ENCODE measurements at places on chromosomes 1 and 21.

DNA sequence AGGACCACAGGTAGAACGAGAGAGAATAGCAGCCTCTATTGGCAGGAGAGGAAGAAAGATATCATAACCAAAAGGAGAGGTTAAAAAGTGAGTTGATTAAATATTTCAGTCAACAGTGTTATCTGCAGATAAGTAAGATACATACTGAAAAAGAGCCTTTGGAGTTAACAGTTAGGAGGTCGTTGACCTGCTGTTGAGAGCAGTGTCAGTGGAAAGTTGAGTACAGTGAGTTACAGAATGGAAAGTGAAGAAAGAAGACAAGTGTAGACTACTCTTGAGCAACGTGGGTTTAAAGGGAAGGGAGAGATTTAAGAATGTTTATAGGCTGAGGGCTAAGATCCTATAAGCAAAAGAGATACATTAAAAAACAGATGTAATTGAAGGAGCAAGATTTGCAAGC lies 30.2 kb downstream of the GNAT2 start:
- DNase-seq: no peak

GRCh38 chr1:232300466-232300865 lies 329.5 kb downstream of the SIPA1L2 start:
- no peak for DNase-seq

DNA sequence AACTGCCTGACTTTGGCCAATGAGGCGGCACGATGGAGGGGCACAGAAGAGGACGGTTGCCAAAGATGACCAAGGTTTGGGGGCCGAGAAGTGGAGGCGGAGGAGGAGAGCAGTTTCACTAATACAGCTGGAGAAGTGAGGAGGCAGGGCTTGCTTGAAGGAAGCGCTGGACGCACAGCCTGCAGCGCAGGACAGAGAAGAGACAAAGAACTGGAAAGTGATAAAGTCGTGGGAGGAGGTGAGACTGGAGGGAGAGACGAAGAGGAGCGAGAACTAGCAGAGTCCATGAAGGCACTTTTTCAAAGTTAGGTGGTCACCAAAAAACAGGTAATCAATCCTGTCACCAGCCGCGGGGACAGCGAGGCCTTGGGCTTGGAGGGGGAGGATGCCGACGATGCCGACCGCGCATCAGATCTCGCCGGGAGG lies 771 bp downstream of the PACC1 start:
- DNase-seq: no peak

DNA sequence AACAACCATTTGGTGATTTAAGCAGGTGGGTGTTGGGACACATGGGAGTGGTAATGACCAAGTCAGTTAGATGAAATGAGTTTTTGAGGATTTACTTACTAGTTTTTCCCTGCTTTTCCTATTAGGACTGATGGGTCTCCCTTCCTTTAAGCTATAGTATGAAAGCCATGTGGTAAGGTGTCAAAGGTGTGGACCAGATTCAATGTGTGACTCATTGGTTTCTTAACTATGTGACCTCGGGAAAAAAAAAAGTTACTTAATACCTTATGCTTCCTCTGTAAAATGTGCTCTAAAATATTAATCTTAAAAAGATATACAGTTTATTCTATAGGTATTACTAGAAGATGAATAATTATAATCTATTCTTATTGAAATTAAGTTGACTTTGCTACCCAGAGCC lies 93.7 kb downstream of the DUSP10 start:
- no peak for DNase-seq

- no peak for DNase-seq
These were observed 187.1 kb downstream of the CDC42BPA start for GRCh38 chr1:227131193-227131592.

DNA sequence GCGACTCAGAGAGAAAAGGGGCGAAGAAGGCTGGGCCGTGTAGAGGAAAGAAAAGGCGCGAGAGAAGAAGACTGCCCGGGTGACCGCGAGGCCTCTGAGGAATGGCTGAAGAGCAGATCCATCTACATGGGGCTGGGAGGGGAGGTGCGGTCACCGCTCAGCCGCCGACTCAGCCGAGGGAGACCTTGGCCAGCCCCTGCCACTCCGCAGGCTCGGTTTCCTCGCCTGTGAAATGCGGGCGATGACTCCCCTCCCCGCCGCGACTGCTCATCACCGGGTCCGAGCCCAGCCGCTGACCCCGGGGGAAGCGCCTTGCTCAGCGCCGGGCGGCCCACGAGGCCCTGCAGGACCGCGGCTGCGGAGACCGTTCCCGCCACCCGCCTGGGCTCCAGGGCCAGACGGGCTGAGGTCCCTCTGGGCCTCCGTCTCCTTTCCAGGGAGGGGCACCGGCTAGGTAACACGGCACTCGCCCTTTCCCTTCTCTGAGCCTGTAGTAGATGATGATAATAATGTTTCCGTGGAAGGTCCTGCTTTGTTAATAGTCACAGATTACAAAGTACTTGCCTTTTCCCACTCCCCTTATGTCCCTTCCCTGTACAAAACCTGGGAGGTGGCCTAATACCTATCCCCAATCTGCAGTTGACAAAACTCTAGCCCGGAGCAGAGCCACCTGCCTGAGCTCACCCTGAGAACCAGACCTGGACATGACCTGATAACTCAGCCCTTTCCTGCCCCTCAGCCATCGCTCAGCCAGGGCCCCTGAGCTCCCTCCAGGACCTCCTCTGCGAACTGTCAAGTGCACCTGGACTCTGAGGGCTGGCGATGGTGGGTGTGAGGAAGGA lies 1.6 kb upstream of the BSND start:
- DNase-seq: no peak

GRCh38 chr21:32538147-32538792 lies 47.1 kb downstream of the TCP10L start:
- DNase-seq: no peak

GRCh38 chr1:6128276-6129081 lies 51.6 kb downstream of the CHD5 start:
- DNase-seq: no peak

GRCh38 chr1:115811140-115811828 lies 29.6 kb downstream of the NHLH2 start:
- no peak for DNase-seq

DNA sequence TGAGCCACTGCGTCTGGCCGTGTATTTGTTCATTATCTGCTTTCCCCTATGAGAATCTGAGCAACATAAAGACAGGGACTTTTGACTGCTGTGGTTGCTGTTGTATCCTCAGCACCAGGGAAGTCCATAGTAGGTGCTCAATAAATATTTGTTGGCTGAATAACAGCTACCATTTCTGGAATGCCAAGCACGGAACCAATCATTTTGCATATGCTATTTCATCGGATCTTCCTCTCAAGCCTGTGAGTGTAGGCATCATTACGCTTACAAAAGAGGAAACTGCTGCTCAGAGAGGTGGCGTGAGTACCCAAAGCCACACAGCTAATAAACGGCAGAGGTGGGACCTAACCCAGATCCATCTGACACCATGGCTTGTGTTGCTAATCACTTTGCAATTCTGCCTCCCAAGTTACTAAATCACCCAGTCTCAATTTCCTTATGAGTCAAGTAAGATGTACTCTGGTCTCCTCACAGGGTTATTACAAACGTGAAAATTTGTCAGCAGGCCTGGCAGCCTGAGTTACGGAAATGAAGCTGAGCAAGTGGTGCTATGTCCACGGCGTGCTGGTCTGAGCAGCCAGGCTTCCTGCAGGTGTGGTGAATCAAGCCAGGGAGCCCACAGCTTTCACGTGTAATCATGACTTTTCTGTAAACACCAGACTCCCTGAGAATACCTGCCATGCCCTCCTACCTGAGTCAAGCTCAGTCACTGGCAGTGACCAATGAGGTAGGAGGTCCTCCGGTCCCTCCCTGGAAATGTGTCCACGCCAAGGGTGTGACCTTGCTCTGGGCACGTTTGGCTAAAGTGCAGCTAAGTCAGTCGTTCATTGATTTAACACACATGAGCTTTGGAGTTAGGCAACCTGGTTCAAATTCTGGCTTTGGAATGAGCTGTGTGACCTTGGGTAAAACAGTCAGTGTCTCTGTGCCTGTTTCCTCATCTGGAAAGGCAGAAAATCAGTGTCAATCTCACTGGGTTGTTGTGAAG lies 4.8 kb upstream of the RHCE start:
- no peak for DNase-seq

GRCh38 chr1:215704089-215704860 lies 137.2 kb downstream of the KCTD3 start:
- DNase-seq: no peak

DNA sequence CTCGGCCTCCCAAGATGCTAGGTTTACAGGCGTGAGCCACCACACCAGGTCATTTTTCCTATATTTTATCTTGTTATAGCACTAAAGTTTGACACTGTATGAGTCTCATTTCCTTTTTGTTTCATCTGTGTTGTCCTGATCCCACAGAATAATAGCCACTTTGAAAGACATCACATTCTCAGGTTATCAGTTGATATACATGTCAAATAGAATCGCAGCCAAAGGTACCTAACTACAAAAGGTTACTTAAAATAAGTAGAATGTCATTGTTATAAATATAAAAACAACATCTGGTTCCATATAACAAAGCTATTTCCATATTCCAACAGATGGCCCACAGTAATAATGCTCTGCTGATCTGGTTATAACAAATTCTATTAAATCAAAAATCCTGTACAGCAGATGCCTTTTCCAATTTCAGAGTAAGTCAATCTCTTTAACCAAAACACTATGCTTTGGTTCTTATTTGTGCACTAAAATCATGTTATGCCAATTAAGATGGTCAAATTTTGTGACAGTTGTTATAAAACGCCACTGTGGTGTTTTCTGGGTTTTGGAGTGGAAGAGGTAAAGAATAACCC lies 6.0 kb downstream of the FOXJ3 start:
- DNase-seq: no peak

DNA sequence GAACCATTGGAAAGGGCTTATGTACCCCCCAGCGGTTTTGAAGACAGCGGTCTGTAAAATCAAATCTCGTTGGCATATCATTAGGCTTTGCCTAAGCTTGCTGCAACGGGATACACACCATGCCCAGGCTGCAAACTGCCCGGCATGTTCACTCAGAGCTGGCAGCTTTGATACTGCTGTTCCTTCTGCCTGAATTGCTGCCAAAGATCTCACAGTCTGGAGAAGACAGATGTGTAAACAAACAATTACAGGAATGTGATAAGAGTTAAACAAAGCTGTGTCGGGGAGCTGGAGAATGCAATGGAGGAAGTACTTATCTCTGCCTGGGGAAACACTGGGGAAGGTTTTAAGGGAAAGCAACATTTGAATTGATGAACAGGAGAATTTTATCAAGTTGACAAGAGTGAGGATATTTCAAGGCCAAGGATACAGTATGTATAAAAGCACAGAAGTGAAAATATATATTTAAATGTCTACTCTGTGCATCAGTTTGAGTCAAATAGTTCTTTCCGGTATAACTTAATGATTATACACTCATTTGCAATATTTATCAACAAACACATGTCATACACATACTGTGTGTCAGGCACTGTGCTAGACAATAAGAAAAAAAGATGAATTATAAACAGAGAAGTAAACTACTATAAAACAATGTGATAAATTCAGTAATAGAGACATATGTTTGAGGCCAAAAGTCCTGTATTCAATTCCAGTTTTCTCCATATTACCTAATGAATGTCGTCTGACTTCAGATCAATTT lies 29.9 kb downstream of the CHML start:
- DNase-seq: peak; percentile 20

GRCh38 chr1:199101139-199101538 lies 462.3 kb downstream of the PTPRC start:
- DNase-seq: no peak

DNA sequence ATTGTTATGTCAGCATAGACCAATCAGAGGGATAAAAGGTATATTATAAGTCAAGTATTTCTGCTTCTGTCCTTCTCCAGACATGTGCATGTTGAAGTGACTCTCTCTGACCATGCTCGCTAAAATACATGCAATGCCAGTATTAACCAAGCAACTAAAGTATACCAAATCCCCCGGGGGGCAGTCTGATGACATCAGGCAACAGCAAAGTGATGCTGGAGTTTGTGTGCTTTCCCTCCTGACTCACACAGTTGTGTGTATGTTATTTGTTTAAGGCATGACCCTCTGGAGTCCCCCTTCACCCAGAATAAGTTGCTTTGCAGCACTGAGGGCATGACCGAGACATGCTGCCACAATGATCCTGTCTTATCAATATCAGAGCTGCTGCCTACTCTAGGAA lies 2.1 kb downstream of the BRINP2 start:
- DNase-seq: no peak

DNA sequence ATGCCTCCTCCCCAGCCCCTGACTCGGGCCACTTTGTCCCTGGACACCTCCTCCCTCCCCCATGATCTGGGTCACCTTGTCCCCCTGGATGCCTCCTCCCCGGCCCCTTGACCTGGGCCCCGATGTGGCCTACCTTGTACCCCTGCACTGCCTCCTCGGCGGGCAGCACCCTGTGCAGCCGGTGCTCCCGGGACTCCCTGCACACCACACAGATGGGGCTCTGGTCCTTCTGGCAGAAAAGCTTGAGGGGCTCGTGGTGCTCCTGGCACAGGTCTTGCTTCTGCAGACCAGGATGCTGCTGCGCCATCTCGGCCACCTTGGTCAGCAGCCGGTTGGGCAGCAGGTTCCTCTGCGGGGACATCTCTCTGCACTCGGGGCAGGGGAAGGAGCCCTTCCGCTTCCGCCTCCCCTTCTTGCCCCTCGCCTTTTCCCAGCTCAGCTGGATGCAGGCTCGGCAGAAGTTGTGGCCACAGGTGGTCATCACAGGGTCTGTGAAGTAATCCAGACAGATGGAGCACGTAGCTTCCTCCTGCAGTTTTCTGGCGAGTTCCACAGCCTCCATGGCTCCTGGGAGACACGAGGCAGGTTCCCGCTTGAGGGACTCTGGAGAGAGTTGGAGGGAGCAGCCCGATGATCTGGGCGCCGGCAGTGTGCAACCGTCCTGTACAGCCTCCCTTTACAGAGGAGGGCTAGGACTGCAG lies 2.0 kb downstream of the TRIM17 start:
- DNase-seq: no peak

DNA sequence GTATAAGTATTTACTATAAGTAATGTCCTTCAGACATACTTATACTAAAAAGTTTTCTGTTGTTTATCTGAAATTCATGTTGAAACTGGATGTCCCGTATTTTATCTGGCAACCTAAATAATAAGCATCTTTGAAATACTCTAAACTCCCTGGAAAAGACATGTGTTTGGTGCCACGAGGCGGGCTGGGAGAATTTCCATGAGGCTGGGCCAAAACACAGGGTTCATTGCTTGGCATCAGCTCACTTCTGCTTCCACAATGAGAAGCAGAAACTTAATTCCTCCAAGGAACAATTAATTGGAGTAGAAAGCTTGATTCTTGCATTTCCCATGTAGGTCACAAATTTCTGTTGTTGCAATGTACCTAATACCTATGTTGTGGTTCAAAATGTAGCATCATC lies 110.2 kb downstream of the PSMG1 start:
- DNase-seq: no peak

DNA sequence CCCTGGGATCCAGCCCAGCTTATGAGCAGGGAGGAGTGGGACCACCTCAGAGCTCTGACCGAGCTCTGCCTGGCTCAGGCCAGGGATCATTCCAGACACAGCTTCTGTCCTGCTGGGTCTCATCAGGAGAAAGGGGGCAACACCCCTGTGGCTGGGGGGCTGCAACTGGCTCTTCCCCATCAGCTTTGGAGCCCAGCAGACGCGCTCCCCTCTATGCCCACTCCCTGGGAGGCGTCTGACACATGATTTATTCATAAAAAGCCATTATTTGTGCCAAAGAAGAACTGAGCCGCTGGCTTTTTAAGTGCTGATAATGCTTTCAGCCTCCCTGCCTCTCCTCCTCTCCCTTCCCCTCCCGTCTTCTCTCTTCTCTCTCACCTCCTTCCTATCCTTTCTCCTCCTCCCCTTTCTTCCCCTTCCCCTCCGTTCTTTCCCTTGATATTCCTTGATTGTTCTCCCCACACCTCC lies 25.0 kb downstream of the FOXO6 start:
- no peak for DNase-seq

- DNase-seq: no peak
These were observed 16.8 kb upstream of the INTS3 start for GRCh38 chr1:153711026-153711425.

All from NCI-H1930 (cell line).